ENCODE measurements at places on chromosomes 12 and 14.

- no peak for DNase-seq
Measured at GRCh38 chr12:60263161-60263560, 667.3 kb downstream of the SLC16A7 start.

DNA sequence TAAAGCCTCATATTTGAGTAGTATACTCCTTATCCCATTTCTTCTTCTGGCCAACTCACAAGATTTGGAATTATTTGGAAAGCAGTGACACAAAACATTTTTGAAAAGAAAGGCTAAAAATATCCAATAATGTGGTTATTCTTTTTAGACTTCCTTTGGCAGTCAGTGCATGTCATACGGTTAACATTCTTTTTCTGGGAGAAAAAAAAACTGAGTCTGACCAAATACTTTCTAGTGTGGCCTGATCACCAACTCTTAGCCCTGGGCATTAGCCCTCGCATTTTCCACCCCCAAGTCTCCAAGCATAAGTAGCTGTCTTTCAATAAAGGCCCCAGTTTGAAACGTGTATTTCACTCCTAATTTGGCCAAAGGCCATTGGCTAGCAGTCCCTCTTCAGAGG is 5.9 kb downstream of the RASSF3 start:
- no peak for DNase-seq

GRCh38 chr12:105289114-105289904 is 41.2 kb upstream of the C12orf75 start:
- no peak for DNase-seq

DNA sequence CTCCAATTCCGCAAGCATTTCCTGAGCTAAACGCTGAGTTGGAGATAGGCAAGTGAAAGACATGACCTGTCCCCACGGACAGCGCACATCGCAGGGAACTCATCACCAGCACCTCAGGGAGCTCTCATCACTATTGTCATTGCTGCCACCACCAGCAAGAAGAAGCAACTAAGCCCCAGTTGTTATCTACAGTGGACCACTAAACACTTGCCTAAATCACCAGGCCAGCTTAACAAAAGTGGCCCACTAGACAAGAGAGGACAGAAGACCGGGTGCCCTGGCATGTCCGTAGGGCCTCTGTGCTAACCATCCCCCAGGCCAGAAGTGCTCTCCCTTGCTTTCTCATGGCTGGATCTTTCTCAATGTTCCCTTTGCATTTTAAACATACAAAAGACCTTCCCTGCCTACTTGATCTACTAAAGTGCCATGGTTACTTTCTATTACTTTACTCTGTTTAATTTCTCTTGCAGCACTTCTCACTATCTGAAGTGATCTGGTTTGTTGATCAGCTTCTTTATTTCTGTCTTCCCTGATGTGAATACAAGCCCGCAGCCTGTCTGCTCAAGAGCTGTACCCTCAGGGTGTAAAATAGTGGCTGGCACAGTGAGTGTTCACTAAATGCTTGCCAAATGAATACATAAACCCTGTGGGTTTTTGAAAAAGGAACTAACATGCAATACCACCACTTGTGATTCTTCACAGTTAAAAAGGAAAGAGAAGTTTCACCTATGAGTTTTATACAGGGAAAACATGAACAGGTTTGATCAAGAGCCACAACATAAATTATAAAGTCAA is 60.9 kb upstream of the RFLNA start:
- no peak for DNase-seq

DNA sequence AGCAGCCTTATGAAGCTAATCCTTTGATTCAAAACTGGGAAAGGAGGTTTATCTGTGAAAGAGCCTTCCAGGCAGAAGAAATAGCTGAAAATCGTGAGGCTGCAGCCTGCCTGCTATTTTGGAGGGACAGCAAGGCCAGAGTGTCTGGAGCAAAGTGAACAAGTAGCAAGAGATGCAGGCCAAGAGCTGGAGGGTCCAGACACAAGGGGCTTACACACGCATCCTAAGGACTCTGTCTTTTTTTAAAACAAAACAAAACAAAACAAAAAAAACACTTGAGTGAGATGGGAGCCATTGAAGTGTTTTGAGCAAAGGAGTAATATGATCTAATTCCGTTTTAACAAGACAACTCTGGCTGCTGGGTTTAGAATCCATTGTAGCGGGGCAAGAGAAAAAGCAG is 76.4 kb upstream of the BCAT1 start:
- no peak for DNase-seq

- no peak for DNase-seq
Measured at GRCh38 chr14:75299059-75299458, 20.4 kb downstream of the FOS start.

DNA sequence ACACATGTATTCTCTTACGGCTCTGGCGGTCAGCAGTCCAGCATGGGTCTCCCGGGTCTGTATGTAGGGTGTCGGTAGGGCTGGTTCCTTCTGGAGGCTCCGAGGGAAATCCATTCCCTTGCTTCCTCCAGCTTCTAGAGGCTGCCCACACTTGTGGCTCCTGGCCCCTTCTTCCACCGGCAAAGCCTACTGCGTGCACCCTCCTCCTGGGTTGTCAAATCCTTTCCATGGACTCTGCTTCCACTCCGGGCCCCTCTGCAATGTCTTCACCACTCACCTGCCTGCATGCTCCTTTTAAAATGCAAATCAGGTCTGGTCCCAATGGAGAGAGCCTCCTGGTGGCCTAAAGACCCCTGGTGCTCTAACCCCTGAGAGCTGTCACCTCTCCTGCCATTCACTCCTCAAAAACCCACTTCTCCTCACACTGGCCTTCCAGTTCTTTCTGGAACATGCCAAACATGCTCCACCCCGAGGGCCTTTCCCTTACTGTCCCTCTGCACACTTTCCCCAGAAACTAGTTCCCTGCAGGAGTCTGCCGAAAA is 108.5 kb downstream of the DICER1 start:
- DNase-seq = no peak

GRCh38 chr12:5374713-5375112 is 57.2 kb upstream of the NTF3 start:
- no peak for DNase-seq

DNA sequence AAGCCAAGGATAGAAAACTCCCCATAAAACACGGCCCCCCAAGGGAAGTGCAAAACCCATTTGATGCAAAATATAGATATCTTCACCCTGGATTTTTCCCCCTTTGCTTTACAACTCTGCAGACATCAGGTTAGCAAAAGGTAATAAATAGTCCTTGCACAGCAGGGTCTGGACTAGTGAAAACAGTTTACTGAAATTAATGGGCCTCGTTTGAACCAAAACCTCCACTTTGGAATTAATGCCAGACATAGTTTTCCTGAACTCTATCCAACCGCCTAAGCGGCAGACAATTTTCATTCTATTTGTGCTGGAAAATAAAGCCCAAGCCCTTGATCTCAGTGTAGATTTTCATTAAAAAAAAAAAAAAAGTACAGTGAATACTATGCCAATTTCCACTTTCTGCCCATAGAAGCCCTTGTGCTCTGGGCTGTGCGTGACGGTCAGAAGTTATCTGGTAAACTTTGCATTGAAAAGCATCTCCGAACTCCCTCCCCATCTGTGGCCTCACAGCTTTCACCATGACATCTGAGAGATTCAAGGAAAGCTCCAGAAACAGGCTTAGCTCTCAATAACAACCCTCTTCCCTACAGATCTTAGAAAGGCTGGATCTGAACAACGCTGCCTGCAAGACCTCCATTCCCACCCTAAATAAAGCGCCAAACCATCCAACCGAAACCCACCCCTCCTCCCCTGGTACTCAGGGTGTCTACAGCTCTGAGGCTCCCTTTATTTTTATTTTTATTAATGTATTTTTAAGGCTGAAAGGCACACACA is 11.0 kb upstream of the IRF2BPL start:
- no peak for DNase-seq

- no peak for DNase-seq
Measured at GRCh38 chr14:92439537-92440344, 73.8 kb upstream of the RIN3 start.

- no peak for DNase-seq
Measured at GRCh38 chr14:76936483-76936882, 92.0 kb downstream of the IRF2BPL start.

DNA sequence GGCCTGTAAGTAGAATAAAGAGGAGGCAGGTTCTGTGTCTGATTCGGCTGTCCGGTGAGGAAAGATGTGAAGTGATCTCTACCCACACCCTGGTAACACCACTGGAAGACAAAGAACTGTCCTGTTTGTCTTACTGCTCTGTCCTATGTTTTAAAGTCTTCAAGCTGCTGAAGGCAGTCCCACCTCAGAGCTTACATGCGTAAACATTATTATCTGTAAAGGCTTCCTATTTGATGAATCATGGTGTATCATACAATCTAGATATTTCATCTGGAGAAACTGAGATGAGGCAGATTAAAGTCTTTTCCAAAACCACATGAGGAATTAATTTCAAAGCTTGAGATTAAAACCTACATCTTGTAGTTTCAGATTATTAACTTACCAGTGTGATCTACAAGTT is 427.6 kb downstream of the ZFP36L1 start:
- DNase-seq = no peak

DNA sequence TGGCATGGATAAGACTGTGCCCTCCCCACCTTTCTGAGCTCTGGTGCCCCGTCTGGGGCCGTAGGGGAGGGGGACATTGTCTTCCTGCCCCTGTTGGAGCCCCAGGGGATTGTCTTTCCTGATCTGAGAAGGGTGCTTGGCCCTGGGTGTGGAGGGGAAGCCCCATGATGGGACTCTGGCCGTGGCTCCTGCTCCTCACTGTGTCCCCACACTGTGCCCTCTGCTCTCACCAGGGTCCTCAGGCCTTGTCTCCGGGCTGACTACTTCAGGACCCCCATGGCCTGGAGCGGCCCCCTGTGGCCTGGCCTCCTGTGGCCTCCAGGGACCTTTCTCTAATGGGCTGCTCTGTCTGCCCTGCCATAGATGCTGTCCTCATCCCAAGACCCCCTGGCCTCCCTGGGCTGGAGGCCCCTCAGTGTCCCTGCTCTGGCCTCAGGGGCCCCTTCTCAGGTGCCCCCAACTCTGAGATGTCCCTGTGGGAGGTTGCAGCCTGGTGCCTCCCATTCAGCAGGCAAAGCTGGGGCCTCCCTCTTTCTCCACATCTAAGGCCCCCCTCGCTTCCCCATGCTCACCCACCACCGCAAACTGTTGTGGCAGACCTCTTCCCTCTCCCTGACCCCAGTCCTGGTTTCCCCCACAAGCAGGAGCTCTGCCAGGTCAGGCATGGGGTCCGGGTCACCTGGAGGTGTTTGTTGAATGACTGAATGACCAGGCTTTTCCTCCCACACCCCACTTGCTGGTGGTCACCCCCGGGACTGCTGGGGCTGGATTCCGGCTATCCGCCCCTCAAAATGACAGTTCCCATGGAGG is 4.0 kb downstream of the KIF26A start:
- no peak for DNase-seq

GRCh38 chr12:100632445-100632892 is 59.0 kb downstream of the GAS2L3 start:
- no peak for DNase-seq

DNA sequence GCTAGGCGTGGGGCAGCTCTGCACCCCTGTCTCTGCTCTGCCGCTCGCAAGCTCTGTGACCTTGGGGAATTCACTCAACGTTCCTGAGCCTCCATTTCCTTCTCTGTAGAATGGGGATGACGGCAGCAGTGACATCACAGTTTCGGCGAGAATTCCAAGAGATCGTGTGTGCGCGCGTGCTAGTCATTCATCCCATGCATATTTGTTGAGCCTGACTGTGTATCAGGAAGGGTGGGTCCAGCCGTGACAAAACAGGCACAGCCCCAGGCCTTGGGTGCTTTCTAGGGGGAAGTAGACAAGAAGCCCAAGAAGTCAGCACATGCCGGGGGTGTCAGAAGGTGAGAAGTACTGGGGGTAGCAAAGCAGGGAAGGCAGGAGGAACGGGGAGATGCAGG is 145.6 kb upstream of the NCOR2 start:
- no peak for DNase-seq

DNA sequence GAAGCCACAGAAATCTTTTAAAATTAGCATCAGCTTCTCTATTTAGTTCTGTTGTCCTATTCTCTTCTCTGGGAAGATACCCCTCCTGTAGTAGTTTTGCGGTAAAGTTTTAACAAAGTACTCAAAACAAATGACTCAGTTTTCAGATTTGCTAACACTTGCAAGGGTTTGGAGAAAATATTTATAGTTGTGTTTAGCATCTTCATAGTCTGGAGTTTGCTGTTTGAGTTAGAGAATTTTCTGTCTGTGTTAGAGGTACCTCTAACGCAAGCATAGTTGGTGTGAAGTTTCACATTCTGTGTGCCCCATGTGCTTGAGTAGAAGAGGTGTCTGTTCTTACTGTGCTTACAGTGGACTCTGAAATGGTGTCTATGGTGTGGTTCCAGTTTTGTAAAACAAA is 36.0 kb downstream of the ANKRD9 start:
- no peak for DNase-seq

DNA sequence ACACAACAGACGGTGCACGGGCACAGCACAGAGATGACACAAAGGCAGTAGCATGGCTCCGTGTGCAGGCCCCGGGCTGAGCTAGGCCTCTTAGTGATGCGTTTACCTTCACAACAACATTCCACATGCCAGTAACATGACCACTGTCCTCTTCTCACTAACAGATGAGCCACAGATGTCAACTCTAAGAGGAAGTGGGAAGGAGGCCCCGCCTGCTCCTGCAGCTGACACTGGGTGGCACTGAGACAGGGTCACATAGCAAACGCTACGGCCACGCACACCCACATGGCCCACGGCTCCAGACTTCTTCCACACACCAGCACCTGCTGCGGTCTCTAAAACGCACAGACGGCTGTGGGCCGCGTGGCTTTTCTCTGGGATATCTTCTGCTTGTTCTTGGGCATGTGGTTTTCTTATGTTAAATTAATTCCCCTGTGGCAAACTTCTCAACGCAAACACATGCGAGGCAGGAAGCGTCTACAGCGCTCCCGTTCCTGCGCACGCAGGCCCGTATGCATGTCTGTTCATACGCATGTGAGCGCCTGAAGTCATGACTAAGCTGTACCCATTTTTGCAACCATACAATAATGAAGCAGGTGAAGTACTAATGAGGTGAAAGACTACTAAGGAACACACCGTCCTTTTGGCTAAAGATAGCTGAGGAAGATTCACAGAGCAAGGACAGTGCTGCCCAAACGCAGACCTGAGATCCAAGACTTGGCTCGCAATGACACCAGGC is 26.8 kb downstream of the AMN start:
- no peak for DNase-seq

- no peak for DNase-seq
Measured at GRCh38 chr14:92391726-92392125, 68.8 kb downstream of the SLC24A4 start.

- no peak for DNase-seq
Measured at GRCh38 chr12:76198839-76199238, 114.4 kb upstream of the NAP1L1 start.

DNA sequence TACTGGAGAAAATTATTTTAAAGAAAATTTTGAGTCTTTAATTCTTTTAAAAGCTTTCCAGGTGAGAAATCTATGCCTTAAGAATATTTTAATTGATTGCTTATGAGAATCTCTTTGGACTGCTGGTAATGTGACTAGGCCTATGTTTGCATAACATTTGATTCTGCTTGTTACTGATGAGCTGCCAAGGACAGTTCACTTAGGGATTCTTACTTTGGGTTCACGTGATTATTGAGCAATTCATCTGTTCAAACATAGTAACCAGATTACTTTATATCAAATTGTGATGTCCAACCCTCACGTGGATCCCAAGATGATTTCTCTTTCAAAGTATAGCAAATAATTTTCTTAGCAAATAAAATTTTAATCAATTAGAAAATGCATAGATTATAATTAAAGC is 27.4 kb upstream of the ABCD2 start:
- DNase-seq = no peak

Data from right renal pelvis (tissue), 4 donors.